ENCODE measurements at places on chromosomes 6 and 20.

GRCh38 chr6:18654821-18655220 is 267.7 kb downstream of the RNF144B start:
- DNase-seq: no peak

GRCh38 chr6:56243518-56244070 is 3.8 kb downstream of the COL21A1 start:
- DNase-seq: no peak

GRCh38 chr6:9028086-9028485 is 592.7 kb upstream of the SLC35B3 start:
- no peak for DNase-seq

- no peak for DNase-seq
These were observed 23.4 kb upstream of the HLA-DQB1 start for GRCh38 chr6:32689531-32690501.

DNA sequence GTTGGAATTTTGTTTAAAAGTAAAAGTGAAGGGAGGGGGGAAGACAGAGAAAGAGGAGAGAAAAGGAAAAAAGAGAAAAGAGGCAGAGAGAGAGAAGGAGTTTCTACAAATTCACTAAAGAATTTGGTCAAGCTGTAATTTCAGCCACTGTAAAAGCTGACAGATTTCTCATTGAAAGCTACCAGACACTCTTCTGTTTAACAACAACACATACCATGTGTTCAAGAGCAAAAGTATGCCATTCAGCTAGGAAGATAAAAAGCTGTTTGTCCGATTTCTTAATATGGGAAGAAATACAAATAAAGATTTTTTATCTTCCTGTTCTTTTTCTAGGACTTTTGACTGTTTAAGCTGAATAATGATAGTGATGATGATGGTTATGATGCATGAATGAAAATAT is 204.8 kb upstream of the RSPO3 start:
- DNase-seq: no peak

GRCh38 chr6:15506066-15506465 is 156.8 kb downstream of the DTNBP1 start:
- DNase-seq: no peak

DNA sequence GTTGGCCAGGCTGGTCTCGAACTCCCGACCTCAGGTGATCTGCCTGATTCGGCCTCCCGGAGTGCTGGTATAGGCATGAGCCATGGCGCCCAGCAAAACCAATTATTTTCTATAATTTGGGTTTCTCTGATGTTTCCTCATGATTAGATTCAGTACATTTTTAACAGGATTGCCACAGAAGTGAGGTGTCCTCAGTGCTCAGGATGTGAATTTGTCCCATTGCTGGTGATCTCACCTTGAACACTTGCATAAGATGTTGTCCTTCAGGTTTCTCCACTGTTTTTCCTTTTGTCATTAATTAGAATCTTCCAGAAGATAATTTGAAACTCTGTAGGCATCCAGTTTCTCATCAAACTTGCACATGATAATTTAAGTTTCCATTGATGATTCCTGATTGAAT is 45.4 kb upstream of the RPL7L1 start:
- DNase-seq: no peak

DNA sequence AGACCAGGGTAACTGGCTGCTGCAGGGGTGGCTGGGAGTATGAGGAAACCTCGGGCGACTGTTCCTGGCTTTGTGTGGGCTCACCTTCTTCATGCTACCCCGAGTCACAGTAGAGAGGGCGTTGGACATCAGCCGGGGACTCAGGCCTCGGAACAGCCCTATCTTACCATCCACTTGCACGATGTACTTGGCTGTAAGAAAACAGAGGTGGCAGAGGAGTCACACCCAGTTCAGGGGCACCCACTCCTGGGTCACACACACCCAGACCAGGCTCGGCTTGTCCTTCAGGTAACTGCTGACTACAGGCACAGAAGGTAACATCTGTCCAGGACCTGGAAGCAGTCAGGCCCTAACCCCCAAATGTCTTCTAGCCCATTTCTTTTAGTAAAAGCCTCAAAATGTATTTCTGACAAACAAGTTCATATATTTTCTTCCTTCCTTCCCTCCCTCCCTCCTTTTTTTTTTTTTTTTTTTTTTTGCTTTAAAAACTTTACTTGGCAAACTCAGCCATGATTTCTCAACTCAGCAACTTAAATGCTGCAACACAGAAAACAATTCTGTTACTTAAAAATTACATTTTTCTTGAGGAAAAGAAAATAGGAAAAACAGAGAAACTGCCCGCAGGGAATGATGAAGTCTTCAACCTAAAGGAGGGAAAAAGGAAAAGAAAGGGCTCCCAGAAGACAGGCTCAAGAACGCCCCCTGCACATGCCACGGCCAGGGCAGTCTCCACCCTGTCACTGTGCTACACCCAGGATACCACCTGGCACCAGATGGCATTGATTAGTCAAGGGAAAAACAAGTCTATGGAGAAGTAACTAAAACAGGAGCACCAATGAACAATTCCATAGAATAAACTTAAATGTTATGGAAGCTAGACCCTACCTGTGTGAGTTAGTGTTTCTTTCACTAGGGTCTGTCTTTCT is 7.3 kb downstream of the MTCH1 start:
- DNase-seq: no peak

DNA sequence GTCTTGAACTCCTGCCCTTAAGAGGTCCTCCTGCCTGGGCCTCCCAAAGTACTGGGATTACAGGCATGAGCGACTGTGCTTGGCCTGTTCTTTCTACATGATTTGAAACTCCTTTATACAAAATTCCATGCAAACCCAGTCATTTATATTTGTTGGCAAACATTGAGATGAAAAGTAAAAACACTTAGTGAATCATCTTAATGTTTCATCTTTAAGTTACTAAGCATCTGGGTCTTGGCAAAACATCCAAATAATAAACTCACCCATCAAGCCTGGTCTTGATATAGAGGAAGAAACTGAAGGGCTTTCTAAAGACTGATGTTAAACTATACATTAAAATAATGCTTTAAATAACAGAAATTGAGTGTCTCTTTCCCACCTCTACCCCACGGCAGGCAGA is 95.1 kb downstream of the FUT9 start:
- DNase-seq: no peak
